ENCODE measurements at places on chromosomes 13 and 19. TPM values are rescaled to one million over a fixed set of nuclear protein-coding genes. Genes with fewer than 3 reads are reported as not detected.

SYNE4 gene
- total RNA-seq, result 17.9 TPM

PSG5 gene
- total RNA-seq, result not detected

KLK14 gene
- total RNA-seq, result 0.71 TPM

CGB3 gene
- total RNA-seq, result not detected

INAFM1 gene
- total RNA-seq, result 11.5 TPM

CEACAM7 gene
- not detected for total RNA-seq

METTL21C gene
- total RNA-seq, result not detected

PRODH2 gene
- total RNA-seq, result 1.0 TPM

CYP4F2 gene
- total RNA-seq, result not detected

UQCRFS1 gene
- total RNA-seq, result 32.2 TPM

ZNF506 gene
- total RNA-seq, result 9.3 TPM

DNA sequence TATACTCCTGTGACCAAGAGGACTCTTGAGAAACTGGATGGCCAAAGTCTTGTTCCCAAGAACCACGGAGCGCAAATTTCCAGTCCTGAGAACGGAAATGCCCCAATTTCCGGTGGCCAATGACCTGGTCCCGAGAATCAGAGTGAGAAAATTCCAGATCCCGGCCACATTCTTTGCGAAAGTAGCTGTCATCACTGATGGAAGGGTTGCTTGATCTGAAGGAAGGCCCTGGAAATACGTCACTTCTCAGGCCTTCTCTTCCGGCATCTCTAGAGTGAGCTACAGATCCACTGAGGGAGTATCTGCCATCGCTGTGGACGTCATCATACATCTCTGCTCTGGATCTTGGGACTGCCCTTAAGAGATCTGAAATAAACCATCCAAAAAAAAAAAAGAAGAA lies 7.5 kb downstream of the SUGP2 start:
- DNase-seq, result no peak
- H3K36me3 ChIP-seq, result peaks cover 86% of the 10 kb centered on the region
- H3K4me3 ChIP-seq, result no peak overlapping the region
- no peaks in the 10 kb centered on the region for H3K4me1 ChIP-seq

- DNase-seq, result peak; percentile 77
- H3K36me3 ChIP-seq, result peaks cover 23% of the 10 kb centered on the region
Observed at GRCh38 chr19:15378534-15379082, 979 bp downstream of the AKAP8 start.

DNA sequence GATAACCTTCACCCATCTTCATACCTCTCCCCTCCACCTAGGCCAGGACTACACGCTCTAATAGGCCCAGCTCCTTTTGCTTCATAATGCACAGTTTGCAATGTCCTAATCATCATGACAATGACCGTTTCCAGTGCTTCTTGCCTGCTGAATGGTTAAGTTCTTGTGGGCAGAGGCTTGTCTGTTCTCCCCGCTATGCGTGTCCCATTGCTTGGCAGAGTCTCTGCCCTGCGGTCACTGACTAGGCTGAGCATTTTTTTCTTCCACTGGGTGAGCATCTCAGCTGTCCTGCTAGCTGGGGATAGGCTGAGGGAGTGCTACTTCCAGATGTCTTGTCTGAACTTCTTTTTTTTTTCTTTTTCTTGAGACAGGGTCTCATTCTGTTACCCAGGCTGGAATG lies 314.7 kb downstream of the UQCRFS1 start:
- no peak for DNase-seq
- H3K4me3 ChIP-seq, result no peak overlapping the region
- H3K27ac ChIP-seq, result no peak overlapping the region

DNA sequence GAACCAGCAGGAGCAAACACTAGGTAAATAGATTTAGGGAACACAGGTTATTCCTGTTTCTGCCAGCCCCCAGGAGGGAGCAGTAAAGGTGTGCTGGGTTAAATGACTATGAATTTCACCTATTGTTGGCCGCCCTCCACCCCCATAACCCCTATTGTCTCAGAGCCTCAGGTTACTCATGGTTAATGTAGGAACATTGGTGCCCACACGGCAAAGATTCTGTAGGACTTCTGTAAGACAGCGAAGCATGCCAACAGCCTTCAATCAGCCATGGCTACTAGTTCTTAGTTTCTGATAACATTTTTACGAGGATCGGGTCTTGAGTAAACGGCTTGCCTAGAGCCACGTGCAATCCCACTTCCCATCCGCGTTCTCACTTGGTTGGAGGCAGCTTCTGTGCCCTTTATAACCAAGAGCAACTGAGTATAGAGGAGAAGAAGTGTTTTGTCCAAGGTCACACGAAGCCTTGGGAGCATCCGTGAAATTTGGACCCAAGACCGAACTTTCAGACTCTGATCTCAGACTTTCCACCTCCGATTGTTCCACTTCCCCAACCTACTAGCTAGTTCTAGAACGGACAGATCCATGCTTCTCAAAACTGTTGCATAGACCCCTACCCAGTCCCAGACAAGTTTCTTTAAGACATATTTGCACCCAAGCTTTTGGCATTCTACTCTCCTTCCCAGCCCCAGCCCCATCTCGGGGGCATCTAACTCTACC lies 5.1 kb upstream of the CACNG8 start:
- no peaks in the 10 kb centered on the region for H3K4me1 ChIP-seq
- peak overlapping the region; percentile 58 for H3K4me3 ChIP-seq
- peaks cover 60% of the 10 kb centered on the region for H3K27me3 ChIP-seq
- H3K36me3 ChIP-seq, result no peaks in the 10 kb centered on the region
- H3K27ac ChIP-seq, result no peak overlapping the region

GRCh38 chr19:36898422-36898821 lies 17.7 kb downstream of the ZNF829 start:
- no peaks in the 10 kb centered on the region for H3K27me3 ChIP-seq
- H3K27ac ChIP-seq, result no peak overlapping the region
- H3K36me3 ChIP-seq, result peaks cover 61% of the 10 kb centered on the region
- H3K4me1 ChIP-seq, result no peaks in the 10 kb centered on the region
- no peak for DNase-seq

DNA sequence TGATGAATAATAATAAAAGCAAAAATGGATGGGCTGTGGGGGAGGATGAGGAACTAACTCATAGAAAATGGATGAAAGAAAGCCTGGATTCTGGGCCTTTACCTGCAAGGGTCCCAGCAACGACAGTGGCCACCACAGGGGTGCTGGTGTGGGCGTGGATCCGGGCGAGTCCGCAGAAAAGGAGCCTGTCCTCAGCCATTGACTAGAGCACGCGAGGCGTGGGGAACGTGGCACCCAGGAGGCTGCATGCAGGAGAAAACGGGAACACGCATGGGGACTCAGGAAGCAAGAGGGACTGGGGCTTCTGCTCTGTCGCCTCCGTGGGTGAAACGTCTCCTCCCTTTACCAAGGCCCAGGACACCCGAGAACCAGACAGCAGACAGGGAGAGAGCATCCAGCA lies 25.8 kb upstream of the DPRX start:
- no peaks in the 10 kb centered on the region for H3K36me3 ChIP-seq
- DNase-seq, result no peak
- no peak overlapping the region for H3K27ac ChIP-seq

- no peaks in the 10 kb centered on the region for H3K4me1 ChIP-seq
- no peaks in the 10 kb centered on the region for H3K27me3 ChIP-seq
- H3K27ac ChIP-seq, result no peak overlapping the region
Observed at GRCh38 chr13:104315606-104316005, 1249.4 kb upstream of the SLC10A2 start.

GRCh38 chr19:39183104-39183503 lies 13.7 kb upstream of the NCCRP1 start:
- H3K36me3 ChIP-seq, result peaks cover 12% of the 10 kb centered on the region
- H3K27me3 ChIP-seq, result no peaks in the 10 kb centered on the region
- DNase-seq, result no peak
- no peak overlapping the region for H3K27ac ChIP-seq
- H3K4me3 ChIP-seq, result no peak overlapping the region
- H3K4me1 ChIP-seq, result no peaks in the 10 kb centered on the region

GRCh38 chr19:3096267-3096901 lies 2.2 kb downstream of the GNA11 start:
- no peak for DNase-seq
- no peaks in the 10 kb centered on the region for H3K27me3 ChIP-seq
- H3K4me3 ChIP-seq, result peak overlapping the region; percentile 88
- H3K4me1 ChIP-seq, result peaks cover 7% of the 10 kb centered on the region

GRCh38 chr19:41758846-41759245 lies 3.5 kb downstream of the CEACAM6 start:
- no peak overlapping the region for H3K4me3 ChIP-seq
- H3K27me3 ChIP-seq, result peaks cover 47% of the 10 kb centered on the region
- H3K36me3 ChIP-seq, result no peaks in the 10 kb centered on the region
- no peak for DNase-seq

- no peaks in the 10 kb centered on the region for H3K4me1 ChIP-seq
- H3K36me3 ChIP-seq, result no peaks in the 10 kb centered on the region
- no peaks in the 10 kb centered on the region for H3K27me3 ChIP-seq
- H3K27ac ChIP-seq, result no peak overlapping the region
- no peak overlapping the region for H3K4me3 ChIP-seq
Observed at GRCh38 chr13:55534306-55534705, 1606.4 kb upstream of the PRR20A start.

- H3K4me1 ChIP-seq, result no peaks in the 10 kb centered on the region
- H3K27ac ChIP-seq, result no peak within 1 kb of the TSS
- DNase-seq, result no peak
- H3K27me3 ChIP-seq, result peaks cover 25% of the 10 kb centered on the region
- H3K36me3 ChIP-seq, result no peaks in the 10 kb centered on the region
Observed at GRCh38 chr19:858868-859843, at the start of gene CFD. CFD (plus strand) TSS chr19:859664; CDS start chr19:859690, 26 bp downstream.

GRCh38 chr13:38970380-38971051 lies 20.1 kb downstream of the STOML3 start:
- H3K4me3 ChIP-seq, result no peak overlapping the region
- H3K27me3 ChIP-seq, result no peaks in the 10 kb centered on the region
- no peak for DNase-seq

- no peaks in the 10 kb centered on the region for H3K4me1 ChIP-seq
- no peaks in the 10 kb centered on the region for H3K27me3 ChIP-seq
- H3K27ac ChIP-seq, result no peak overlapping the region
Observed at GRCh38 chr13:101399365-101399764, 16.9 kb downstream of the NALCN start.

DNA sequence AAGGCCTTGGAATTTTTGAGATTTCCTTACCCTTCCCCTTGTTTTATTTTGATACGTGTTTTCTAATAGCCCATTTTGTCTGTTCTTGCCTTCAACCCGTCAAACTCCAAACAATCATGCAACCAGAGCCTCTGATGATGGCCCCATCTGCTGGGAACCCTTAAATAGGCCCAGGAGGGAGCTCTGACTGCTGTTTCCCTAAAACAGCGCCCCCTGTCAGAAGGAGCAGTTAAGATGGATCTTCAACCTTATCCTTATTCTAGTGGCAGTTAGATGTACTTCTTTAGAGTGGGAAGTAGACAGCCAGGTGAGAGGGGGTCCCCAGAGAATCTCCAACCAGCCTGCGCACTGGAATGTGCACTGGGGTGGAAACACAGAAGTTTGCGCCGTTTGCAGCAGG lies 1031.0 kb upstream of the PCDH9 start:
- peak; percentile 74 for DNase-seq
- H3K27me3 ChIP-seq, result no peaks in the 10 kb centered on the region
- no peak overlapping the region for H3K27ac ChIP-seq
- H3K4me1 ChIP-seq, result no peaks in the 10 kb centered on the region
- H3K36me3 ChIP-seq, result no peaks in the 10 kb centered on the region
- H3K4me3 ChIP-seq, result no peak overlapping the region

DNA sequence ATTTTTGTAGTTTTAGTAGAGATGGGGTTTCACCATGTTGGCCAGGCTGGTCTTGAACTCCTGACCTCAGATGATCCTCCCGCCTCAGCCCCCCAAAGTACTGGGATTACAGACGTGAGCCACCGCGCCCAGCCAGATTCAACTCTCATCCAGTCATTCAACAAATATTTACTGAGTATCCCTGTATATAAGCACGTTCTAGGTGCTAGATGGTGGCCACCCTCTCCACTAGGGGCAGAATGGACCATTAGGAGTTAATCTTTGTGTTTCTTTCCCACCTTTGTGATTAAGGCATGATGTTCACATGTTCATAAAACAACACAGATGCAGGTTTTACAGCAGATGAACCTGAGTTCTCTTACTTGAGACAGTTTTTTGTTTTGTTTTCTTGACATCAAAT lies 7.3 kb downstream of the SHKBP1 start:
- no peak for DNase-seq
- no peaks in the 10 kb centered on the region for H3K27me3 ChIP-seq
- H3K4me3 ChIP-seq, result no peak overlapping the region
- peaks cover 42% of the 10 kb centered on the region for H3K36me3 ChIP-seq

- peaks cover 27% of the 10 kb centered on the region for H3K4me1 ChIP-seq
- no peak for DNase-seq
- no peak overlapping the region for H3K27ac ChIP-seq
- no peak overlapping the region for H3K4me3 ChIP-seq
- no peaks in the 10 kb centered on the region for H3K36me3 ChIP-seq
- no peaks in the 10 kb centered on the region for H3K27me3 ChIP-seq
Observed at GRCh38 chr13:34153428-34154180, 335.7 kb downstream of the RFC3 start.

DNA sequence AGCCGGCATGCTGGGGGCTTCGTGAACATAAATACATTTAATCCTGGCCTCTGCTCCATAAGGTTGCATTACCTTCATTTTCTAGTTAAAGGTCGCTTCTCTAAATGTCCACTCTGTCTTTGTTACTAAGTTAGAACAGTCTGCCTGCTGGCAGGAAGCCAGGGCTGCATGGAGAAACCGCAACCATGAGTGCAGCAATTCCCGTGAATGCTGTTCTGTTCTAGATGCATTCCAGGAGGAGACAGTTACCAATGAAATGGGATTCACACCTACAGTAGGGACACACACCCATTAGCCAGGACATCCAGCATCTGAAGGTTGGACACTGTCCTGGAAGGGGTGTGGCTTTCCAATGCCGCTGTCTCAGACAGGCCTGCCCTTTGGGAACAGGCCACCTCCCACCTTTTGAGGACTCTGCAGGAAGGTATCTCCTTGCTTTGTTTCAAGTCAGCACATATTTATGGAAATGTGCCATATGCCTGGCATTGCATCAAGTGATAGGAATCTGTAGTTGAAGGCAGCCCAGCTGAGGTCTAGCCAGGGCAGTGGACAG lies 129.7 kb downstream of the SLC7A1 start:
- H3K36me3 ChIP-seq, result no peaks in the 10 kb centered on the region
- H3K27ac ChIP-seq, result no peak overlapping the region
- no peaks in the 10 kb centered on the region for H3K27me3 ChIP-seq
- DNase-seq, result no peak
- no peak overlapping the region for H3K4me3 ChIP-seq

DNA sequence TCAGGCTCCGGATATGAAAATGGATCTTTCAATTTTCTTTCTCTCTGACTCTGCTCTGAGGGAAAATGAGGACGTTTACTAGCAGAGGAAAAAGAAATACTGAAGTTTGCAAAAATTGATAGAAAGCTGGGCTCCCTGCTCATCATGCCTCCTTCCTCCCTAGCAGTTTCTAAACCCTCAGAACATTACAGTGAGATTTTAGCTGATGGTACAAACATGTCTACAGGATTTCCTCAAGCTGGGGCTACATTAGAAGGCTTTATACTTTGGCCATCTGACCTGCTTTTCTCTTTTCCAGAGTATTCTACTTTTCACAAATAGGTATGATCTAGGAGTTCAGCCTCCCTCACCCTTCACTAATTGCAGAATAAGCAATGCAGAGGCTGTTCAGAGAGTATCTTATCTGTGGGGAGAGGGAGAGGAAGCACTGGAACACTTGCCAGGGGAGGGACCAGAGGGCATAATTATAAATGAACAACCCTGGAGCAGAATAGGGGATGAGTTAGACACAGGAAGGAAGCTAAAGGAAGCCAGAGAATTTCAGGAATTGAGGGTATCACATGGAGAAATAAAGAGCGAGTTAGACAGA lies 30.0 kb downstream of the CEACAM1 start:
- H3K4me1 ChIP-seq, result peaks cover 12% of the 10 kb centered on the region
- DNase-seq, result no peak
- no peaks in the 10 kb centered on the region for H3K36me3 ChIP-seq
- no peaks in the 10 kb centered on the region for H3K27me3 ChIP-seq
- H3K4me3 ChIP-seq, result no peak overlapping the region

Measured in endodermal cell (in vitro differentiated cells).